ENCODE measurements at places on chromosomes 6 and 20.

- DNase-seq: no peak
Observed at GRCh38 chr20:21265261-21266190, 37.6 kb upstream of the XRN2 start.

- no peak for DNase-seq
Observed at GRCh38 chr6:38750968-38751615, 36.0 kb downstream of the DNAH8 start.

DNA sequence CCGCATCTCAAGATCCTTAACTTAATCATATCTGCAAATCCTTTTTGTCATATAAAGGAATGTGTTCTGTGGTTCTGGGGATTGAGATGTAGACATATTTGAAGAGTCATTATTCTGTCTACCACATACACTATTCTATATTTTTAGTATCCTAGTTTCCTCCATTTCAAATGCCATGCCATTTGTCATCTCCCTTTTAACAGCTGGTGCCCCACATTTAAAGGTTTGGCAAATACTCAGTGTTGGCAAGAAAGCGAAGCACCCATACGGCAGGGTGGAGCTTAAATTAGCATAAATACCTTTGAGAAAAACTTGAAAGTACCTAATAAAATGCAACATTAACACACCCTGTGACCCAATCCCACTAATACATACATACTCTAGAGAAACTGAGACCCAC is 31.7 kb downstream of the PAK5 start:
- DNase-seq: no peak

DNA sequence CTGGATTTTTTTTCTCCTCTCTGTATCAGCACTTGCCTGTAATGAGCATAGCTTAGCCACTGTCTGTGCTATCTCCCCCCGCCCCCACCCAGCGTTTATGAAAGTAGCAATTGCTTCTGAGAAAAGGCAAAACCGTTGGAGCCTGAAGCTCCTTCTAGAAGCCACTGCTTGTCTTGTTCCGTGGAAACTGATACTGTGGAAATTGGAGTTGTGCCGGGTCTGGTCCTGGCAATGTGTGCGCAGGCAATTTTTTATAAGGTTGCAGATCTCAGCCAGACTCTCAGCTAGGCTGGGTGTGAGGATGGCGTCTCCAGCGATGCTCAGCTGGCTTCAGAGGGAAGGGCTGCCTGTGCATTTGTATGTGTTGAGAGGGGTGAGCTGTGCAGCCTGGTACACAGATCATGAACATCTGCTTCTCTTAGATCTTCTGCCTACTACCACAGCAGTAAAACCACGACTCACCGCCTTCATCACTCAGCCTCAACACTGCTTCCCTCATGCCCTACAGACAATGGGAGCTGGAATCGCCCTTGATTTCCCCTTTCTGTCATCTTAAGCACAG is 72.4 kb upstream of the GTSF1L start:
- no peak for DNase-seq

DNA sequence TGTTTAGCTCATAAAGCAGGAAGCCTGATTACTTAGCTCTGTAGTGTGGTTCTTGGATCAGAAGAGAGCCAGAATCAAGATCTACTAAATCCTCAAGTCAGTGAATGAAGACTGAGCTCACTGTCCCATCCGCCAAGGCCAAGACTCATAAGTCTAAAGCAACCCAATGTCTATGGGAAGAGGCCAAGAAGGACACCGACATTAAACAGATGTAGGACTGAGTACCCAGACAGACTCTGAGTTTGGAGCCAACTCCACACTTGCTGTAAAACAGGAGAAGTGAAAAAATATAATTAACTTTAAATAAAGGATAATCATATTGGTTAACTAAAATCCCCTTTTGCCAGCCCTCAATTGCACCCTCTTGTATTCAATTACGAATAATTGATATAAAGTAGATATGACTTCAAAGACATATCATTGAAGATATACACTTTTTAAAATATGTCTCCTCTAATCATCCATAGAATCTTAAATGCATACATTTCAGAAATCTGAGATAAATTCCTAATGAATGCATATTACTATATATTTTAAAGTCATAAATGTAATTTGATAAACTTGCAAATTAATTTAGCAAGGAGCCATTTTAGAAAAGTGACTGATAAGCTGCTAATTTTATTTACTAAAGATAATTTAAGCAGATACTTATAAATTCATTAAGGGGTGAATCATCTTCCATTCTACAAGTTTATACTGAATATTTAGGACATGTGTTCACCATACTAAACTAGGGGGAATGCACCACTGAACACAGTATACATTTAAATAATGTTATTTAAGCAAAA is 617.0 kb upstream of the ARID1B start:
- DNase-seq: no peak

DNA sequence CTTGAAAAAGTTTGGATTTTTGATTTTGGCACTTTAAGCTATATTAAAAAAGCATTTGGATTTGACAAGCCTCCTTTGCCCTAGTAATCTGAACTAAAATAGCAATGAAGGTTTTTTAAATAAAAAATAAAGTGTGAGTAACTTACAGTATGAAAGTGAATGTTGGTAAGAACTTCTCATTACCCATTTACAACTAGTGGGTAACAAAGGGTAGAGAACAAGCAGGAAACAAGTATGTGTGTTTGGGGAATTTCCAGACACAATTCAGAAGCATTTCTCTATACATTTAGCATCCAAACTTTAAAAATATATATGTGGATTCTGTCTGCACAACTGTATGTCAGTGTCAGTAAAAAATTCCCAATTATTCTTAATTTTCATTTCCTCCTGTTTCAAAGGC is 2.9 kb downstream of the TMEM30A start:
- DNase-seq: no peak

- peak; percentile 8 for DNase-seq
Observed at GRCh38 chr20:6381887-6382286, 259.1 kb upstream of the FERMT1 start.

GRCh38 chr20:2708073-2708415 is 15.5 kb downstream of the EBF4 start:
- DNase-seq: no peak

DNA sequence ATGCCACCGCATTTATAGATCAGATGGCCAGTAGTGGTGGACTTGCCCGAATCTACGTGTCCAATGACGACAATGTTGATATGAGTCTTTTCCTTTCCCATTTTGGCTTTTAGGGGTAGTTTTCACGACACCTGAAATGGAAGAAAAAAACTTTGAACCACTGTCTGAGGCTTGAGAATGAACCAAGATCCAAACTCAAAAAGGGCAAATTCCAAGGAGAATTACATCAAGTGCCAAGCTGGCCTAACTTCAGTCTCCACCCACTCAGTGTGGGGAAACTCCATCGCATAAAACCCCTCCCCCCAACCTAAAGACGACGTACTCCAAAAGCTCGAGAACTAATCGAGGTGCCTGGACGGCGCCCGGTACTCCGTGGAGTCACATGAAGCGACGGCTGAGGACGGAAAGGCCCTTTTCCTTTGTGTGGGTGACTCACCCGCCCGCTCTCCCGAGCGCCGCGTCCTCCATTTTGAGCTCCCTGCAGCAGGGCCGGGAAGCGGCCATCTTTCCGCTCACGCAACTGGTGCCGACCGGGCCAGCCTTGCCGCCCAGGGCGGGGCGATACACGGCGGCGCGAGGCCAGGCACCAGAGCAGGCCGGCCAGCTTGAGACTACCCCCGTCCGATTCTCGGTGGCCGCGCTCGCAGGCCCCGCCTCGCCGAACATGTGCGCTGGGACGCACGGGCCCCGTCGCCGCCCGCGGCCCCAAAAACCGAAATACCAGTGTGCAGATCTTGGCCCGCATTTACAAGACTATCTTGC is 725 bp downstream of the EEF1A1 start:
- DNase-seq: peak; percentile 88

DNA sequence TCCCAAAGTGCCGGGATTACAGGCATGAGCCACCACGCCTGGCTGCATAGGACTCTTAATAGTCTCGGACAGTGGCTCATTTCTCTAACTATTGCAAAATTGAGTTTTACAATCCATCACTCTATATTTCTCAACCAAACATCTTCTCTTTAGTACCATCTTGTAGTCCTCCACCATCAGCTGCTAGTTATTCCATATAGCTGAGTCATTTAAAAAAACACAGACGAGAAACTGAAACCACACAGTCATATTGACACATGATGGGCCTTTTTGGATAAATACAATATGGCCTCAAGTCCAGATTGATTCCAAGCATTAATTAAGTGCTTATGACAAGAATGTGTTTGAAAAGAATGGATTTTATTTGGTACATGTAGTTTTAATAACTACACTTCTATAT is 599.1 kb downstream of the MEI4 start:
- DNase-seq: no peak

DNA sequence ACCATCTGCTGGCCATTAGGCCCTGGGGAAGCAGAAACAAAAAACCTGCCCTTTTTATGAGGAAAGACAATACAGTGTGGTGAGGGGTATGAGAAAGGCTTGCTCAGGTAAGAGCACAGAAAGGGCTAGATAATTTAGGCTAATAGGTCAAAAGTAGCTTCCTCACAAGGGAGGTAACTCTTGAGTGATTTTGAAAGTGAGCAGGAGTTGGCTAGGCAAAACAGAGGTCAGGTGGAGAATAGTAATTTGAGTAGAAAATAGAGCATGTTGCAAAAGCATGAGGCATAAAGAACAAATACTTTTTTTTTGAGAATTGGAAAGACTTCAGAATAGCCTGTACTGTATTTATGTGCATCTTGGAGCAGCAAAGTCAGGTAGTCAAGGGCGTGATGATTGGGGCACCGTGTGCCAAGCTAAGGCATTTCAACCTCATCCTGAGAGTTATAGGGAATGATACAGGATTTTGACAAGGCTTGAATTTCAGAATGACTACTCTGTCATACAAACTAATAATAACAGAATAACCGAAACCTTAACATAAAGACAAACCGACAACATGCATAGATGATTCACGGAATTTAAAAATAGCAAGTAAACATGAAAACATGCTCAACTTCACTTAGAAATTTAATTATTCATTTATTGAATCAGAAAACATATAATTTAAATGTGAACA is 123.0 kb upstream of the ENPP5 start:
- DNase-seq: no peak

GRCh38 chr6:53982366-53983050 is 128.7 kb upstream of the MLIP start:
- DNase-seq: no peak

DNA sequence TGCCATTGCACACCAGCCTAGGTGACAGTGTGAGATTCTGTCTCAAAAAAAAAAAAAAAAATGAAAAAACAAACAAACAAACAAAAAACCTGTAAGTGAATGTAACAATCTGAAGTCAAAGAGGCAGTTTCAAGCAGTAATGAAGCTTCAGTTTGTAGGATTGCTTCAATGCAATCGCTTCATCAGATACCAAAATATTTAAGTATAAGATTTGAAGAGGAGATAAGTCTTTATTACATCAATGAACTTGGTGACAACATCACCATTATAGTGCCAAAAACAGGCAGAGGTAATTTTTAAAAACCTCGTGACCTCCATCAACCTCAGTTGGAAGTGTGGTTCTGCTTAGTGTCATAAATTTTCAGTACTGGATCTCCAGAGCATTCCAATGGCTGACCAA is 74.7 kb downstream of the MYLK4 start:
- DNase-seq: no peak

GRCh38 chr20:59958123-59958522 is at the start of gene CDH26:
Gene CDH26 (plus strand): TSS chr20:59958423. CDS start chr20:59958727, 304 bp downstream.
- DNase-seq: no peak

DNA sequence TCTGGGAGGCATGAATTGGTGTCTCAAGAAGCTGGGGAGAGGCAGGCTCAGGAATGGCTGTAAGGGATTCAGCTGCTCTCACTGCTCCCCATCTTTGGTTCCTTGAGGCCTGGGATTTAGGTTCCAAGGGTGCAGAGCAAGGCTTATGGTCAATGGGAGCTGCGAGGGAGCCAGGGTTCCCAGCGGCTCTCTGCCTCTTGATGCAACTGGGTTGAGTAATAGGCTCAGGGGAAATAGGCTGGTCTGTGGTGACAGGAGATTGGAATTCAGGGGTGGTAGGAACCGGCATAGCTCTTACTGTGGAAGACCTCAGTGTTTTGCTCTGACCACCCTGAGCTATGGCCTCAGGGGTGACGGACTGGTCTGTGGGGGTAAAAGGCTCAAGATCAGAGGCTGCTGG is 13.0 kb upstream of the NRM start:
- DNase-seq: no peak

DNA sequence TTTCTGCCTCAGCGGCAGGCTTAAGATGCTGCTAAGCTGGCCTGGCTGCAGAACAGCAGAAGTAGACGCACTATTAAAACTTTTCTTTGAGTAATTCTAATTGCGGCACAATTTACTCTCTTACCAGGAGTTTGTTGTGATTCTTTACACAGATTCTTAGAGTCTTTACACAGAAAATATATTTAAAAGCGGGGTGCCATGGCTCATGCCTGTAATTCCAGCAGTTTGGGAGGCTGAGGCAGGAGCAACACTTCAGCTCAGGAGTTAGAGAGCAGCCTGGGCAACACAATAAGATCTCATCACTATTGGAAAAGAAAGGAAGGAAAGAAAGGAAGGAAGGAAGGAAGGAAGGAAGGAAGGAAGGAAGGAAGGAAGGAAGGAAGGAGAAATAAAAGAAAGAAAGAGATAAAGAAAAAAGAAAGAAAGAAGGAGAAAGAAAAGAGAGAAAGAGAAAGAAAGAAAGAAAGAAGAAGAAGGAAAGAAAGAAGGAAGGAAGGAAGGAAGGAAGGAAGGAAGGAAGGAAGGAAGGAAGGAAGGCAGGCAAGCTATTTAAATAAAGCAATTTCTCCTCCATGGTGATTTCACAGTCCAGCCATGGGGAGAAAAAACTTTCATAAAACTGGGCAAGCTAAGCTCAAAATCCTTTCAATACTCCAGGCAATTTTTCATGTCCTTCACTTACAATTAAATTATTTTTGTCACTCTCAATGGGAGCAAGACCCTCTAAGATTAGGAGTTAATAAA is 21.1 kb upstream of the MRS2 start:
- no peak for DNase-seq

GRCh38 chr20:3635346-3635745 is 27.9 kb downstream of the GFRA4 start:
- DNase-seq: no peak

DNA sequence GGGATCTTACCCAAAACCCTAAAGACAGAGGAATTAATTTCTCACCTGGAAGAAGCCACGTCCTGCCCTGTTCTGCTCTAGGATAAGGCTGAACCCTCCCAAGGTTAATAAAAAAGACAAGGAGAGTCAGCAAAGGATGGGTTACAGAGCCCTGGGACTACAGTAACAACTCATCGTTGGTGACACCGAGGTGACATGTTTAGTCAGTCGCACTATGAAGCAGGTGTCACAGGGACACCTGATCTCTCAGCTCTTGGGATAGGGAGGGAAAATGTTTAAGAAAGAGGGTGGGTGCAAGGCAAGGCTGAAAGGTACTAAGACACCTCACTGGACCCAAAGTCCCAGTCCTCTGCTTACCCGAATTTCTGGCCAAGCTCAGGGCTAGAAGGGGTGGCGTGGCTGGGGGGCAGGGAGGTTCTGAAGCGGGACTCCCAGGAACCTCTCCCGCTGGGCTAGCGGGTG is 562 bp downstream of the MOCS1 start:
- no peak for DNase-seq

DNA sequence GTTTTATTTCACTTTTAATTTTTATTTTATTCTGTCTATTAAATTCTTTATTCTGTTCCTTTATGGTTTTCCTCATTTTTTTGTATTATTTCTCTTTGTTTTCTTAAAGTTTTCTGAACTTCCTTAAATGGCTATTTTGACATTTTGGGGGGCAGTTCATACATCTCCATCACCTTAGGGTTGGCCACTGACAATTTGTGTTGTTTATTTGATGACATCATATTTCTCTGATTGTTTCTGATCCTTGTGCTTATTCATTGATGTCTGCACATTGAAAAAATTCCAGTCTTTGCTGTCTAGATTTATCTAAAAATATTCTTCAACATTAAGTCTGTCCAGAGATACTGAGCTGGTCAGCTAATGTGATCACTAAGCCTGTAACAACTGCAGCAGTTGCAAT is 379.5 kb upstream of the EYS start:
- DNase-seq: no peak

- DNase-seq: peak; percentile 21
Observed at GRCh38 chr6:144921206-144921975, 636.3 kb downstream of the UTRN start.

All from small intestine (tissue), 16 donors.